ENCODE measurements at places on chromosomes 5 and 9.

GRCh38 chr9:89732939-89733324, 128.1 kb downstream of the GADD45G start:
- H3K27me3 ChIP-seq, result no peaks in the 10 kb centered on the region
- H3K27ac ChIP-seq, result no peak overlapping the region
- no peak for DNase-seq
- no peak overlapping the region for H3K4me3 ChIP-seq
- no peaks in the 10 kb centered on the region for H3K4me1 ChIP-seq

DNA sequence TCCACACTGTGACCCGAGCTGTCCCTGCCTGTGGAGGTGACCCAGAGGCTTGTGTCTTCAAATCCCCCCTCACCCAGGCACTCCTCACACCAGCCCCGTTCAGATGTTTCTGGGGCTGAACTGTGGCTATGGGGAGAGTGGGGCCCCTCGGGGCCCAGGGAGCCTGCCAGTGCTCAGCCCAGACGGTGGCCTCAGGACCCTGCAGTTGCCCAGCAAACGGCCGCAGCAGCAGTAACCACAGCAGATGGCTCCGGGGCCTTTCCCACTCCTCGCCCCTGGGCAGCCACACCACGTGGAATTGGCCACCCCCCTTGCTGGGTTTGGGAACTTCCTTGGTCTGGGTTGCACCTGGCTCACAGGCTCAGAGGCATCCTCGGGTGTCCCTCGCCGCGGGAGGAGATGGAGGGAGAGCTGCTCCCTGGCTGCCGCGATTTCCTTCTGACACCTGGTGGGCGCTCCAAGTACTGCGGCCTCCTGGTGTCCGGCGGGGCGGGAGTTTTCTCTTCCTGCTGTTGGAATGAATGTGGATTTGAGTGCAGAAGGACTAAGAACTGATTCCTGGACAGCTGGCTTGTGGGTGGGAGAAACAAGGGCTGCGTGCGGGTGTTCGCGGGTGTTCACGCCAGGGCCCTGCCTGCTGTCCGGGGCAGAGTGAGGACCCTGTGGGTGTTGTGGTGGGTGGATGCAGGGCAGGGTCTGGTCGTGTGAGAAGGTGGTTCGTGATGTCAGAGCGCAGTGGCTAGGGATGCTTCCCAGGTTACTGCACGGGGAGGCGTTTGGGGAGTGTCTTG, 97.5 kb downstream of the COL5A1 start:
- DNase-seq, result peak; percentile 46
- no peaks in the 10 kb centered on the region for H3K36me3 ChIP-seq
- no peaks in the 10 kb centered on the region for H3K27me3 ChIP-seq
- no peaks in the 10 kb centered on the region for H3K4me1 ChIP-seq
- no peak overlapping the region for H3K27ac ChIP-seq

GRCh38 chr9:134770972-134771971, 109.3 kb upstream of the FCN2 start:
- no peaks in the 10 kb centered on the region for H3K36me3 ChIP-seq
- H3K4me1 ChIP-seq, result no peaks in the 10 kb centered on the region
- no peak for DNase-seq
- no peaks in the 10 kb centered on the region for H3K27me3 ChIP-seq
- no peak overlapping the region for H3K27ac ChIP-seq
- H3K4me3 ChIP-seq, result no peak overlapping the region

DNA sequence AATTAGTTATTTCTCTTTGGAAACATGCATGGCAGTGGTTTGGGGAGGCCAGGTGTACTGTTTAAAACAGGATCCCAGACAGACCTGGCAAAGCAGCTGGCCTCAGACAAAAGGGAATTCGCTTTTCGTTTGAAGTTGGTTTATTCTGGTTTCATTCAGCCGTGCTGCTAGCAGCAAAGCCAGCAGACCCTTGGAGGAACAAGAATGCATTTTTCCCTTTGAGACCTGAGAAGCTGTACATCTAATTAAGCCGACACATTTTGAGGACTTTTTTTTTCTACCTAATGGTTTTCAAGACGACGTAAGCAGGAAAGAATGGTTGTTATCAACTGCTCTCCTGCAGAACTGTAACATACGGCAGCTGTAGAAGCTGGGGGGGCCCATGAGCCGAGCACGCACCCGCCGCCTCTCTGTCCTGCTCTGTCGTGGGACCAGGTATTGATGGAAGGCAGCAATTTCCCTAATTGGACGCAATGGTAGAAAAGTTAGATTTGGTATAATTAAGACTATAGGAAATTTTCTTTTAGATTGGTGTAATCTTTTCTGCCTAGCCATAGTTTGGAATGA, 13.6 kb downstream of the PLEKHG4B start:
- DNase-seq, result no peak
- no peaks in the 10 kb centered on the region for H3K27me3 ChIP-seq
- H3K4me3 ChIP-seq, result no peak overlapping the region
- H3K4me1 ChIP-seq, result no peaks in the 10 kb centered on the region
- no peaks in the 10 kb centered on the region for H3K36me3 ChIP-seq

GRCh38 chr9:133125941-133126696, 5.1 kb upstream of the RALGDS start:
- peak overlapping the region; percentile 99 for H3K27ac ChIP-seq
- H3K27me3 ChIP-seq, result no peaks in the 10 kb centered on the region
- peaks cover 34% of the 10 kb centered on the region for H3K4me1 ChIP-seq

GRCh38 chr5:146797658-146798057, 80.9 kb downstream of the PPP2R2B start:
- H3K27me3 ChIP-seq, result no peaks in the 10 kb centered on the region
- no peaks in the 10 kb centered on the region for H3K36me3 ChIP-seq
- no peaks in the 10 kb centered on the region for H3K4me1 ChIP-seq

DNA sequence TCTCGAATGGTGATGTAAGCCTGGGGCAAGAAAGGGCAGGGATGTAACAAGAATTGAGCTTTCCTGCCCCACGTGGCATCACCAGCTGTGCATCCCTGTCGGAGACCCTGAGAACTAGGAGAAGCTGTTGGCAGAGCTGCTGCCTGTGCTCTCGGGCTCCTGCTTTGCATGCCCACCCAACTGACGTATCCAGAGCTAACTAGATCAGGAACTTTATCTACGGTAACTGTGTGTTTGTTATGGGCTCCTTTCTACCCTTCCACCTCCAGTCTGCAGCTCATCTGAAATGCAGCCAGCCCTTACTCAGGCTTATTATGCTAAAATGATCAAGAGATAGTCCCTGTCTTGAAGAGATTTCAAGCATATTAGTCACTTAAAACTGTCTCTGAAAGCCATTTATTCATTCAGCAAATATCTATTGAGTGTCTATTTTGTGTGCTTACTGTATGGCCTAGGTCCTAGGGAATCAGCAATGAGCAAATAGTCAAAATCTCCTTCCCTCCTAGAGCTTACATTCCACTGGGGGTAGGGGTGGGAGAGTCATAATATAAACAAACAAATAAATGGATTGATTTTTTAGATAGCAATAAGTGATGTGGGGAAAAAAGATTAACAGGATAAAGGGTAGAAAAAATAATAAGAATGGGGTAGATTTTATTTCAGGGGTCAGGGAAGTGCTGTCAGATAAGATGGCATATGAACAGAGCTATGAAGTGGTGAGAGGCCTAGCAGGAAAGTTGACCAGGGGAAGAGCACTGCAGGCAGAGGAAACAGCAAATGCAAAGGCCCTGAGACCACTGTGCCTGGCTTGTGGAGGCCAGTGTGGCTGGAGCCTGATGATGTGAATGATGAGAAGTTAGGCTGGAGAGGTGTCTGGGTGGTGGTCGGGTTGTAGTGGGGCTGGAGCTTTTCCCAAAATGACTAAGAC, 118.2 kb downstream of the GALNT10 start:
- no peaks in the 10 kb centered on the region for H3K27me3 ChIP-seq
- no peak overlapping the region for H3K4me3 ChIP-seq
- no peaks in the 10 kb centered on the region for H3K4me1 ChIP-seq
- H3K27ac ChIP-seq, result no peak overlapping the region

DNA sequence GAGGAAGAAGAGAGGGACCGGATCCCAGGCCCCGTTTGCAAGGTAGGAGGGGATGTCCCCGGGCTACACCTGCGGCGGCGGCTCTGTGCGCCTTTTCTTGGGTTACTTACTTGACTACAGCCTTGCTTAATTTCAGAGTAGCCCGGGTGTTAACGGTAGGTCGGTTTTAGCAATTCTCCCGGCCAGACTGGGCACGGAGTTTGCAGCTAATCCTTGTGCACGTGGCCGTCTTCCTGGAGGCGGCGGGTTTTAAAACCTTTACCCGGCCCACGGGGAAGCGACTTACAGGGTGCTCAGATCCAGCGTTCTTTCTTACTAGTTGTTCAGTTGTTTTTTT, 313 bp downstream of the BRIX1 start:
- no peak for DNase-seq
- peaks cover 9% of the 10 kb centered on the region for H3K4me1 ChIP-seq
- H3K36me3 ChIP-seq, result no peaks in the 10 kb centered on the region
- peak overlapping the region; percentile 100 for H3K4me3 ChIP-seq

DNA sequence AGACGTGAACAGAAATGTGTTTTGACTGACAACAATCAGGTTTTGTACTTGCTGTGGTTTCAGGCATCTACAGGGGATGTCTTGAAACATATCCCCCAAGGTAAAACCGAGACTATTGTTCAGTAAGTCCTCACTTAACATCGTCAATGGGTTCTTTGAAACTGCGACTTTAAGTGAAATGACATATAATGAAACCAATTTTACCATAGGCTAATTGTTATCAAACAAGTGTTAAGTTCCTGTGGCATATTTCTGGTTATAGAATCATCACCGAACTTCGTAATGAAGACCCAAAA, 16.4 kb upstream of the OMD start:
- no peak for DNase-seq
- no peak overlapping the region for H3K27ac ChIP-seq
- H3K36me3 ChIP-seq, result no peaks in the 10 kb centered on the region
- H3K4me3 ChIP-seq, result no peak overlapping the region
- H3K27me3 ChIP-seq, result no peaks in the 10 kb centered on the region

DNA sequence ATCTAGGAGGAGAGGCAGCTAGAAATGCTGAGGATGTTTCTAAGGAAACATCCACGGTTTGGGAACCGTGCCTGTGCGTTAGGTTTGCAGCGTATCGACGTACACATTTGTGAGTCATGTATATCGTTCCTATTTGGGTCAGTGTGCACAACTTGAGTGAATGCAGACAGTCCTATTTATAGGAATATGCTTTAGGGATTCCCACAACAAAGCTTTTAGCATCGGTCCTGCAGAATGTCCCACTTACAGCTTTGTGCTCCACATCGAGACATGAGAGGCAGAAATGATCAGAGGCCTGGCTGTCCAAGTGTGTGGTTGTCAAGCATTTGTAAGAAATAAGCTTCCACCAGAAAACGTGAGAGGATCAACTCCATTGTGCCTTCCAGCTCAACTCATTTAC, 1282.7 kb upstream of the WWC1 start:
- no peak overlapping the region for H3K4me3 ChIP-seq
- no peak for DNase-seq
- no peaks in the 10 kb centered on the region for H3K27me3 ChIP-seq
- no peaks in the 10 kb centered on the region for H3K4me1 ChIP-seq

GRCh38 chr9:28892538-28892937, 1319.3 kb upstream of the C9orf72 start:
- no peak overlapping the region for H3K27ac ChIP-seq
- H3K4me1 ChIP-seq, result no peaks in the 10 kb centered on the region
- no peaks in the 10 kb centered on the region for H3K27me3 ChIP-seq
- H3K4me3 ChIP-seq, result no peak overlapping the region
- H3K36me3 ChIP-seq, result peaks cover 4% of the 10 kb centered on the region

DNA sequence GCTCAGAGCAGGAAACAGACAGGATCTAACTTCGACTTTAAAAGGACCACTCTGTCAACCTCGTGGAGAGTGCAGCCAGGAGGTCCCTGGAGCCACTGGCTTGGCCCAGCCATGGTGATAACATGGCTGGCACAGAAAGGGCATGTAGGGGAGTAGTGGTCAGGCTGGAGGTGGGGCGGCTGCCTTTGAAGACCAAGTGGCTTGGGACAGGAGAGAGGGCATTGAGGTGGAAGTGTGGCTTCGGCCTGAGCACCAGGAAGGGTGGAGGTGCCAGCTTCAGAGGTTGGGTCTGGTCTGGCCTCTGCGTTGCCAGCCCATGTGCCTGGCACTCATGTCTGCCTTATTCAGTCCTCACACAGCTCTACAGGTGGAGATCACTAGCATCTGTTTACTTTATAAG, 270.0 kb downstream of the NSG2 start:
- peaks cover 8% of the 10 kb centered on the region for H3K27me3 ChIP-seq
- no peak for DNase-seq
- H3K36me3 ChIP-seq, result no peaks in the 10 kb centered on the region
- no peaks in the 10 kb centered on the region for H3K4me1 ChIP-seq

DNA sequence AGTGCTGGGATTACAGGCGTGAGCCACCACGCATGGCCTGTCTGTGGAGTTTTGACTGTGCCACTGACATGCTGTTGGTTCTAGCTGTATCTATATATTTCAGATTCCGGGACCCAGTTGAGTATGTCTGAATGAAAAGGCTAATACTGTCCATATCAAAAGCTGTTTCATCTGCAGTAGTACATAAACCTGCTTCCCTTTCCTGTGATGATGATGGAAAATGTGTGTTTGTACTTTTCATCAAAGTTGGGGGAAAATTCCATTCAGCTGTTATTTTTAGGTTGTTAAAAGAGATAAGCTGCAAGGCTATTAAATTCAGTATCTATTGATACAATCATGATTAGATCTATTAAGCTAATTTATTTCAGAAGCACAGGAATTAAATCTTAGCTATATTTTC, 237.6 kb upstream of the ADAMTSL1 start:
- no peaks in the 10 kb centered on the region for H3K36me3 ChIP-seq
- H3K27ac ChIP-seq, result no peak overlapping the region
- no peaks in the 10 kb centered on the region for H3K27me3 ChIP-seq
- H3K4me1 ChIP-seq, result no peaks in the 10 kb centered on the region
- no peak for DNase-seq
- no peak overlapping the region for H3K4me3 ChIP-seq

- H3K36me3 ChIP-seq, result no peaks in the 10 kb centered on the region
- H3K4me1 ChIP-seq, result no peaks in the 10 kb centered on the region
- no peak overlapping the region for H3K4me3 ChIP-seq
- H3K27ac ChIP-seq, result no peak overlapping the region
- no peak for DNase-seq
- H3K27me3 ChIP-seq, result no peaks in the 10 kb centered on the region
Measured at GRCh38 chr9:88971131-88971960, 19.9 kb upstream of the S1PR3 start.

- H3K4me1 ChIP-seq, result no peaks in the 10 kb centered on the region
- H3K27ac ChIP-seq, result no peak overlapping the region
- H3K4me3 ChIP-seq, result peak overlapping the region; percentile 26
- DNase-seq, result no peak
Measured at GRCh38 chr9:91905991-91906469, 44.0 kb downstream of the ROR2 start.

- H3K27me3 ChIP-seq, result no peaks in the 10 kb centered on the region
- no peak overlapping the region for H3K4me3 ChIP-seq
- no peaks in the 10 kb centered on the region for H3K4me1 ChIP-seq
- no peak for DNase-seq
- H3K27ac ChIP-seq, result no peak overlapping the region
- no peaks in the 10 kb centered on the region for H3K36me3 ChIP-seq
Measured at GRCh38 chr5:170430866-170431437, 41.8 kb upstream of the KCNMB1 start.

DNA sequence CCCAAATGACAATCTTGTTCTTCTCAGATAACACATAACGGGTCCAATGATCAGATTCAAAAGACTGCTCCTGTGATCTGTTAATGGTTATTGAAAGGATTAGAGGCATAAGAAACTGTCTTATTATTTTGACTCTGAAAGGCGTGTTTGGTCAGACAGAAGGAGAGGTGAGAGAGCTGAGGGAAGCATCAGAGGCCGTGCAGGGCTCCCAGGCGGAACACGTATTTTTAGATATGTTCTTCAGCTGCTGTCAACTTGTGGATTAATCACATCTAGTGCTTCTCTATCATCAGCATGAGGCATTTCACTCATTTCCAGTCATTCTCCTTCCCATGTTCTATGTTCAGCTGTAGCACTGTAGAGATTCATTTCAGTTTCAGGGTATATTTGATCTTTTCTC, 199.8 kb downstream of the MAPKAP1 start:
- H3K27ac ChIP-seq, result no peak overlapping the region
- no peak overlapping the region for H3K4me3 ChIP-seq
- H3K36me3 ChIP-seq, result no peaks in the 10 kb centered on the region

All from breast epithelium (tissue), 4 donors.